ENCODE measurements at places on chromosomes 2 and 18.
A peak's percentile ranks its signal among the peaks of the same experiment; 100 is the strongest.

GRCh38 chr2:55511508-55512124, 7.9 kb upstream of the CFAP36 start:
- DNase-seq, result peak; percentile 58

DNA sequence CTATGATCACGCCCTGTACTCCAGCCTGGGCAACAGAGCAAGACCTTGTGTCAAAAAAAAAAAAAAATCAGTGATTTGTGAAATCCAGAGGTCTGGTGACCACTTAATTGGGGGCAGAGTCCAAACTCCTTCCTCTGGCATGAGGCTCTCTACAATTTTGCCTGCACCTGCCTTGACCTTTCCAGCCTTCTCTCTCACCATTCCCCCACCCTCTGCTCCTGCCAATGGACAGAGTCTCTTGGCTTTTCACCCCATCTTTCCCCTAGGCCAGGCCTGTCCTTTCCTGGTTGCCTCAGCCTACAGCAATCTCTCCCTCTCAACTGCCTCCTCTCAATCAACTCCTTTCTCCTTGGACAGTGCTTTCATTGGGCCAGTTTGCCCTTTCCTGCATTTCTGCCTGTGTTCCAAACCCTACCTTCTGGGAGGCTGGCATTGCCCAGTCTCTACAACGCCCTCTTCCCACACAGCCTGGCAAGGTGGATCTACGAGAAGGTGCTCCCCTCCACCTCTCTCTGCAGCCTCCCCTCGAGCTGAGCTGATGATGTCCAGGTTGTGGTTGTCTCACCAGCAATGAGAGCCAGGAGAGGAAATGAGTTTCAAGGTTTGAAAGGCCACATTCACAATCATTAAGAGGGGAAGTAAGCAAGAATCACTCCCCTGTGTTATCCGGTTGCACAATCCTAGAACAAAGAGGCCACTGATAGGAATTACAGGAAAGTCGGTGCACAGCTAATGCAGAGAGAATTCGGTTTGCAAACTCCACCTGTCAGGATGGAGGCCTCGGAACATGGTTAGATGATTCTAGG, 39.5 kb upstream of the NPAS2 start:
- peak; percentile 93 for DNase-seq

GRCh38 chr2:223050900-223051504, 988 bp upstream of the KCNE4 start:
- no peak for DNase-seq

GRCh38 chr2:23734416-23734815, 192.5 kb downstream of the ATAD2B start:
- DNase-seq, result no peak

DNA sequence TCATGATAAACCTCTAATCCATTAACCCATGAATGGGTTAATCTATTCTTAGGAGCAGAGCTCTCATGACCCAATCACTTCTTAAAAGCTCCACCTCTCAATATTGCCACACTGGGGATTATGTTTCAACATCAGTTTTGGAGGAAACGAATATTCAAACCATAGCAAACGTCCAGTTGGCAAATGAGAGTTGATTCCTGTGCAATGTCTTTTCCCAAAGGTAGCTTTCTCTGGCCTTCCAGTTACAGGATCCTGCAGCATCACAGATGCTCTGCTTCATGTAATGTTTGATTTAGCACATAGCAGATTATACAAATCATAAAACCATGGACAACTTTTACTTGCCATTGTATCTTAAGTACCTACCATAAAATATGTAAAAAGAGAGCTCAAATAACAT, 481.0 kb downstream of the TNS1 start:
- peak; percentile 39 for DNase-seq

GRCh38 chr2:46942143-46942526, 26.5 kb upstream of the MCFD2 start:
- DNase-seq, result peak; percentile 66
